Stimulated activated CD8-positive, alpha-beta memory T cell treated with anti-CD3 and anti-CD28 coated beads, Interleukin-15, amount 100 ng/mL, for 48 hours (primary cell): ENCODE measurements at places on chromosomes 6 and 20.

DNA sequence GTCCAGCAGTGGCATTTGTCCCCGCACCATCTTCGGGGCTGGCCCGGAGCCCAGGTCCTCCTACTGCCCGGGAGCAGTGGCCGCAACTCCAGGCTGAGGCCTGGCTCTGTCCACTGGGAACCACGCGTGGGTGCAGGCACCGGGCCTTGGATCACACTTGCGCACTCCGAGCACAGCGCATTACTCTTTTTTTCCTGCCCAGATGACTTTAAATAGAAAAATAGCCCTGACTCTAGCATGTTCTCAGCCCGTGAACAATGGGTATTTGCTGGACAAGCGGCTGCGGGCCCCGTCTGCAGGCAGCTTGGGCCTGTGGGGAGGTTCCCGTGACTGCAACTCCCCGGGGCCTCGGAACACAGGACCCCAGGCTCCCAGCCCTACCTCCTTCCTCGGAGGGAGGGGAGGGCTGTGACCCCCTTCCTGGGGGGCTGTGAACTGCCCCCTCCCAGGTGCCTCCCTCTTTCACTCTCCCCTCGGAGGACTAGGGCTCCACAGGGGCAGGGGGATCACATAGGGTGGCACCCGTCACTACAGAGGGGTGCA is 162.2 kb downstream of the TBXT start:
- DNase-seq: no peak

DNA sequence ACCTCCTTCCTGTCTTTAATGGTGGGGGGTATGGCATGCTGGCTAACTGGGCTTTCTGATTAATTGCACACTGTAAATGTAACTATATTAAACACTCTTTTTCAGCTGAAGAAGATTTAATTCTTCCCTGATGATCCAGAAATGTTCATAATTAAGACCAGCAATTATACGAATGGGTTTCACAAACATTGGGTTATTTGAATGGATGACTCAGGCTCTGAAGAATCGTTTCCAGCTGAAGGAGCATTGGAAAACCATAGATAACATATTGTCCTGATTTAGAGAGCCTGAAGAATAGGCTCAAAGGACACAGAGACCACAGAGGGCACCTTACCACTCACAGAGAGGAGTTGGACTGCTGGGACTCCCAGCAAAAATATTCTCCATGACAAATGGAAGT is 130.7 kb upstream of the SSTR4 start:
- no peak for DNase-seq

DNA sequence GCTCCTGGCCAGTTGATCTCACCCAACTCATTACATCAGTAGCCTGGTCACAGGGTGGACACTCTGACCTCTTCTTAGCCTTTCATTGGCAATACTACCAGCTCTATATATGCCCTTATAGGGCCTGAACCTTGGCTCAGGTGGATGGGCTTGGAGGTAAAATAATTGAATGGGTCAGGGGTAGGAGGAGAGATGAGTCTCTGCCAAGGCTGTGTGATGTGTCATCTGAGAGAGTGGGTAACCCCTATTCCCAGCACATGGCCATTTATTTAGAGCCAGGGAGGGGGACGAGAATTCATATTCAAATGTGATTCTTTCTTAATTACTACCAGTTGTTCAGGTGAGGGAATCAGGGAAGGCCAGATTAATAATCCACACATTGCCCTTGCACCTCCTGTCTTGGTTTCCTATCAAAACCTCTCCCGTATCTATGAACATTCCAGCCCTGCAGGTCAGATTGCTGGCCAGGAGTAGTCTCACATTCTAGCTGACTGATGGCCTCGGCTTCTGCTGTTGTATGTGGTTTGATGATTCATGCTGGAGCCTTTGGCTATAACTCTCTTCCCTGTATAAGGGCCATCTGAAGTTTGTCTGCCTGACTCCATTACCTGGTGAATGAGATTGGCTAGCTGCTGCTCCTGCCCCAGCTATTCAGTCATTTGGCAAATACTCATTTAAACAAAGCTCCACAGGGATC is 13.4 kb downstream of the C20orf173 start:
- DNase-seq: no peak

DNA sequence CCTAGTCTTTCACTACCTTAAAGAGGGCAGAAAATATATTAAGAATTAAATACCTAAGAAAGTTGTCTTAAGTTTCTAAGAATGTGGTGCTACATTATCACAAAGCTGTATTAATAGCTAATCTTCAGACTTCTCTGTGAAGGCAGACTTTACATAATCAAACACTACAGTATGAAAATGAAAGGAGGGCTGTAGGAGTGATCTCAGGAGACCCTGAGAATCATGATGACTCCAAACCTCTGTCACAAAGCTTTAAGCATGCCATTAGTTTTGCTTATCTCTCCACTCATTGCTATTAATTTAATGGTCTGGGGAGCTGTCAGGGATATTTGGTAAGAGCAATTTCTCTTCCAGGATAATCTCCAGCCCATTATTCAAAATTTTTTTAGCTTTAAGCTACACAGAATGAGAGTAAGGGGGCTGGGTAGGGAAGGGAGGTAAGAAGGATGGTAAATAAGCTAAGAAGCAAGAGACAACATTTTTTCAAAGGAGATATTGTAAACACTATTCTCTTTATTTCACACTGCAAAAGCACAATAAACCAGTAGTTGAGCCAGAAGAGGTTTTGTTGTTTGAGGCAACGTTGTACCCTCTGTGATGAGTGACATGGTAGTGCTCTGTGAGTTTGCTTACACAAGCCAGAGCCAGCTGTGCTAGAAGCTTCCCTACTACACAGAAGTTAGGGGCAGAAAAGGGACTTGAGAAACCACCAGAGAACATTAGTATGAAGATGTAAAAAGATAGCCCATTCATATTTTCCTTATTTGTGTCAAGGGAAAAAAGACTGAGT is 258.8 kb downstream of the GMDS start:
- DNase-seq: no peak

GRCh38 chr6:27558028-27558724 is 85.3 kb upstream of the ZNF184 start:
- no peak for DNase-seq

DNA sequence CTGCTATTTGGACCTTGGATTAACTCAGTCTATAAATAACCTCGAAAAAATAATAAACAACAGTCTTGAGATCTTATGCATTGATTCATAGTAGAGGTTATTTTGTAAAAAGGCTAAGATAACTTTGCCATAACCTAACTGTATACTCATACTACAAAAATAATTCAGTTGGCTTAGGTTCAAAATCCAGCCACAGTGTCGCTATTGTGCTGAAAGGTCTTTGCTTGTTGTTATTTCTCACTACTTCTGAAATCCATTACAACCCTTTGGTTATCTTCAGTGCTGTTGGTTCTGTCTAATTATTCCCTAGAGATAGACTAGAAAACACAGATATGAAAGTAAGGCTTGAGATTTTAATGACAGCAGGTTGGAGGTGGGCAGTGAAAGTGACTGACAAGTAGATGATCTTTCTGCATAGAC is 74.4 kb downstream of the MKKS start:
- no peak for DNase-seq

- no peak for DNase-seq
Observed at GRCh38 chr6:167122041-167122826, 662 bp upstream of the CCR6 start.
